ENCODE measurements at places on chromosomes 11 and 22.

DNA sequence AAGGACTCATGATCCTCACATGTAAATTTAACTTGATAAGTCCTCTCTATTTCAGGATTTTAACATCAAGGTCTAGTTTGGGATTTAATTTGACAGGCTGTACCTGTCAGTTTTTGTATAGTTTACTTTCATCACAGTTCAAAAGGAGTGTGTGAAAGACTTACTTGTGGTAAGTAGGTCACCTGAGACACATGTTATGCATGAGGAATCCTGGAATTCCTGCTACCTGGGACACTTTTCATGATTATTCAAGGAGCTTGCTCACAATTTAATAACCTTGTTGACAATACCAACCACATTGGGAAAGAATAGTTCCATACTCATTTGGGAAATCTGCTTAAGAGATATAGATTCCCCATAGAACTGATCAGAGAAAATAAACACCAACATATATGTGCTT is 15.8 kb upstream of the SLC36A4 start:
- DNase-seq: no peak

- DNase-seq: no peak
Measured at GRCh38 chr11:72635309-72635915, 38.8 kb downstream of the PDE2A start.

GRCh38 chr11:102849311-102849710 is 5.9 kb upstream of the MMP3 start:
- peak; percentile 35 for DNase-seq

DNA sequence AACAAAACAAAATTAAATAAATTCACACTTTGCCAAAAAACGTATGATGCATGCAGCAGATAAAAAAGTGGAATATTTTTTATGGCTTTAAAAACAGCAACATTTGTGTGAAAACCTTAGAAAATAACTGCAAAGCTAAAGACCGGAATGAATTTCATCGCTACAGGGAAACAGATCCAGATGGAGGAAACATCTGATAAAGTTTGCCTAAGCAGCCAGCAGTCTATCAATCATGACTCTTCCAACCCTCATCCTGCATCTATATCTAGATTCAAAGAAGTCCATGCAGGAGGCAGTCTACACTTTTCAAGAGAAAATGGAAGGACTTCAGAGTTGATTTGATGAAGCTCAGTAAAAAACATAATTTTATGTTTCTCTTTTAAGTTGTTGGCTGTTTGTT is 126.8 kb downstream of the SWAP70 start:
- no peak for DNase-seq

- no peak for DNase-seq
Measured at GRCh38 chr22:43277987-43278601, 65.1 kb downstream of the SCUBE1 start.

DNA sequence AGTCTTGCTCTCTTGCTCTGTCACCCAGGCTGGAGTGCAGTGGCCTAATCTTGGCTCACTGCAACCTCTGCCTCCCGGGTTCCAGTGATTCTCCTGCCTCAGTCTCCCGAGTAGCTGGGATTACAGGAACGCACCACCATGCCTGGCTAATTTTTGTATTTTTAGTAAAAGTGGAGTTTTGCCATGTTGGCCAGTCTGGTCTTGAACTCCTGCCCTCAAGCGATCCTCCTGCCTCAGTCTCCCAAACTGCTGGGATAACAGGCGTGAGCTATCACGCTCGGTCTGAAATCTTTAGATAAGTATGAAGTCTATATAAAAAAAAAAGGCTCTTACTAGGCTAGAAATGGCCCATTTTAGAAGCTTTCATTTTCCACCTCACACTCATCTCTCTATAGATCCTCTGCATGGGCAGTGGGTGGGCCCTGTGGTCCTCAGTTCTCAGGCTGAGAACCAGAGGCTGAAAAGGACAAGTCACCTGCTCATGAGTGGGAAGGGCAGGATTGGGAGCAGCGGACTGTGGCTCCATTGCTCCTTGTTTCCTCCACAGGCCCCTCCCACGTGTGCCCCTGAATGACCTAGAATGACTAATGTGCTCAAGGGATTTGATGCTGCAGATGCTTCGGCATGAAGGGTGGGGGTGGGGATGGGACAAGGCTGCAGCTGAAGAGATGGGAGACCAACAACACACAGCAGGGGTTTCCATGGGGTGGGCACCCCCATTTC is 19.8 kb upstream of the PRAME start:
- peak; percentile 84 for DNase-seq

GRCh38 chr11:113695207-113695606 is 10.9 kb downstream of the TMPRSS5 start:
- DNase-seq: peak; percentile 64

DNA sequence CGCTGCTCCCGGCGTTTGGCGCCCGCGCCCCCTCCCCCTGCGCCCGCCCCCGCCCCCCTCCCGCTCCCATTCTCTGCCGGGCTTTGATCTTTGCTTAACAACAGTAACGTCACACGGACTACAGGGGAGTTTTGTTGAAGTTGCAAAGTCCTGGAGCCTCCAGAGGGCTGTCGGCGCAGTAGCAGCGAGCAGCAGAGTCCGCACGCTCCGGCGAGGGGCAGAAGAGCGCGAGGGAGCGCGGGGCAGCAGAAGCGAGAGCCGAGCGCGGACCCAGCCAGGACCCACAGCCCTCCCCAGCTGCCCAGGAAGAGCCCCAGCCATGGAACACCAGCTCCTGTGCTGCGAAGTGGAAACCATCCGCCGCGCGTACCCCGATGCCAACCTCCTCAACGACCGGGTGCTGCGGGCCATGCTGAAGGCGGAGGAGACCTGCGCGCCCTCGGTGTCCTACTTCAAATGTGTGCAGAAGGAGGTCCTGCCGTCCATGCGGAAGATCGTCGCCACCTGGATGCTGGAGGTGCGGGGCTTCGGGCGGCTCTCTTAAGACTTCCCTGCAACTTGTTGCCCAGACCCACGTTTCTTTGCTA is at the start of gene CCND1:
TSS of gene CCND1 (plus strand) at position 162 of the 587 bp plus-strand sequence. CDS start at position 320, 158 bp downstream.
- DNase-seq: peak; percentile 99

DNA sequence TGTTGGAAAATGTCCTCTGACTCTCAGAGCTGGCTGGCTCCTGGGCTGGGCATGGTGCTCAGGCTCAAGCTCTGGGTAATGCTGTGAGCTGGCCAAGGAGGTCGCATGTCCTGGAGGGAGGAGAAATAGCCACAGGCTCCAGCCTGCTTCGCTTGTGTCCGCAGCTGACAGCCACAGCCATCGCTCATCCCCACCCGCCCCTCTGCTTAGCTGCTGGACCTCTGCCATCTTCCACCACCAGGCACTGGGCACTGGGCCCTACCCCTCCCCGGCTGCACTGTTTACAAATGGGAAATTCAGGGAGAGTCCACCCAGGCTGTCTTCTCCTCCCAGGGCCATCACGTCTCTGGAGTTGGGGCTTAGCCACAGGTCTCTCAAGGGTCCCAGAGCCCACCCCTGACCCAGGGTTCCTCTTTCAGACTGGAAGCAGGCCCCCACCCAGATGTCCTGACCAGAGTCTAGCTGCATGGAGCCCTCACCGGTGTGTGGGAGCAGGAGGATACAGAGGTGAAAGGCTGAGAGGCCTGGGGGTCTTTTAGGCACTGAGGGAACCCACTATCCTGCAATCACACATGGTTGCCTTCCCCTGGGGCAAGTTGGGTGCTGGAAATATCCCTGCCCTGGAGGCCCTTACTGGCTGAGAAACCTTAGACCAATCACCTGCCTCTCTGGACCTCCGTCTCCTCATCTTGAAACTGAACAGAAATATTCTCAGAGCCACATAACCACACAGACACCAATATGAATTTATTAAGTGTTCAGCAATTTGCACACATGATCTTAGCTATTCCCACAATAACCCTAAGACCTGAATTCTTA is 62.7 kb downstream of the CD82 start:
- peak; percentile 78 for DNase-seq

GRCh38 chr11:105108247-105108646 is 31.3 kb downstream of the CARD18 start:
- no peak for DNase-seq

DNA sequence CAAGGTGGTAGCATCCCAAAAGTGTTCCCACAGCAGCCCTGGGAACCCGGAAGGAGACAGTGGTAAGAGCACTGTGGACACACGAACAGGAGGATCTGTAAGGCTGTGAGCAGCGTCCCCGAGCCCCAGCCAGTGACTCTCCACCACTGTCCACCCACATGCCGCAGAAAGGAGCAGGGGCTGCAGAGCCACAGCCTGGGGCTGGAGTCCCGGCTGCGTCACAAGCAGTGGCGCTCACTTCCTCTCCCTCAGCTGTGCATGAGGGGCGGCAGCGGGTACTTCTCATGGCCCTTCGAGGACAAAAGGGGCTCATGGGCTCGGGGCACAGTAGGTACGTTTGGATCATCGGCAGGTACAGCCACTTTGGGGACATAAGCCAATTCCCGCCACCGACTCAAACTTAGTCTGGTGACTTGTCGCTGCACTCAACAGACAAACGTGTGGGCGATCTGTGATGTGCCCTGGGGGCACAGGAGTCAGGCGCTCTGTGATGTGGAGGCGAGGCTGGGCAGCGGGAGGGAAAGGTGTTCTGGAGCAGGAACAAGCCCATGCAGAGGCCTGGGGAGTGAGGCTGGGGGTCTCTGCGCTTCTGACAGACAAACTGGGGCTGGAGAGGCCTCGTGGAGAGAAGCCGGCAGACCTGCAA is 68.5 kb downstream of the SCUBE1 start:
- no peak for DNase-seq

GRCh38 chr11:4039011-4039410 is 55.6 kb upstream of the RRM1 start:
- no peak for DNase-seq

GRCh38 chr11:10646005-10646404 is 47.5 kb downstream of the IRAG1 start:
- DNase-seq: no peak

DNA sequence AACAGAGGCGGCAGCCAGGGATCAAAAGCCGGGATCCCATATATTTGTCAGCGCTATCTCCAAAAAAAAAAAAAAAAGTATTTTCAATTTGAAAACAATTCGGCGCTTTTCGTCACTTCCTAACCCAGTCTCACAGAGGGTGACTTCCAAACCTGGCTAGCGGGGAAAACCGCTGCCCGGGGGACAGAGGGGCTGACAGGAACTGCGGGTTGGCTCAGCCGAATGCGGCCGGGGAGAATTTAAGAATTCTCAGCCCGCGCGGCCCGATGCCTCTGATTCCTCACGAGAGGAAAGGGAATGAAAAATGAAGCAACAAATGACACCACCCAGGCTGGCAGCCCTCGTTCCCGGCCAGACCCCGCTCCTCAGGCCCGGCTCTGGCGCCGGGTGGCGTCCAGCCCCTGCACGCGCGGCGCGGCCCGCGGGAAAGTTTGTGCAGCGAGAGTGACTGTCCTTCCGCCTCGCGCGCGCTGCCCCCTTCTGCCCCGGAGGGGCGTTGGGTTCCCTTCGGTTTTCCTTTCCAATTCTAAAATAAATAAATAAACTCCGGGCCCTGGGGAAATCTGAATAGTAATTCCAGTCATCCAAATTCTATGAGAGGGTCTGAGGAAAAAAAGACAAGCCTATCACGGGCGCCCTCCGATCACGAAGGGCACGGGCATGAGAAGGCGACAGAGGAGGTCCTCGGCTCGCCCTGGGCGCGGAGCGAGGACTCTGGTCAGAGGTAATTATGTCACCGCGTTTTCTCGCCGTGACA is 4.8 kb upstream of the PAX6 start:
- DNase-seq: peak; percentile 90

- no peak for DNase-seq
Measured at GRCh38 chr11:25576320-25576719, 755.6 kb upstream of the ANO3 start.

- no peak for DNase-seq
Measured at GRCh38 chr11:113579292-113579940, 104.2 kb upstream of the DRD2 start.

DNA sequence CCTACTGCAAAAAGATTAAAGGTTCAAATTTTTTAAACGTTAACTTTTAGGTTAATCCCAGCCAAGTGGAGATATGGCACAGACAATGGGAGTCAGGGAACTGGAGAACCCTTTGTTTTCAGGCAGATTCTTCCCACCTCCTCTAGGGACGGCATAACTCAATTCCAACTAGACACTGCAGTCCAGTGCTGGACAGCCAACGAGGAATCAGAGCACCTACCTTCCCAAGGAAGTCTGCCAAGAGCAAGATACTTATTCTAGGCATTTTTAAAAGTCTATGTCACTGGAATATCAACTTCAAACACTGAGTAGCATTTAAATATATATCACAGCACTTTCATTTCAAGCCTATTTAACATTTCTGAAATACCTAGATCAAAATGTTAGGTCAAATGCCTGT is 7.3 kb downstream of the CADM1 start:
- DNase-seq: no peak

DNA sequence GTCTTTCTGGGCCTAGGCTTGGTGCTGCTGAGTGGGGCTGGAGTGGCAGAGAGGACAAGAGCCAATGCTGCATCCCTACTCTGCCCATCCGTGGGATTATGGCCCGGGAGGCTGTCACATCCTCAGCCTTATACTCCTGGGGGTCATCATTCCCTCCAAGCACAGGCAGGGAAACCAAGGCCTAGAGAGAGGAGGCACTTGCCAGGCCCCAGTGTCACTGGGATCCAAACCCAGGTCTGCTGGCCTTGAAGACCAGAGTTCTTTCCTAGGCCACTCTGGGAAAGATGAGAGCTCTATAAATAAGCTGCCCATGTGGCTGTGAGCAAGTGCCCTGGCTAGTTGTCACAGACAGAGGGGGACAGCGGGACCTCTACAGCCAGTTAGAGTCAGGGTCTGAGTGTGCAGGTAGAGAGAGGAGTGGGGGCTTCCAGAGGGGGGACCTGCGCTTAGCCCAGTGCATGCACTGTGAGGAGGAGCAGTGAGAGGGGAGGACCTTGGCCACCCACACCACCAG is 4.8 kb downstream of the RELT start:
- no peak for DNase-seq

- no peak for DNase-seq
Measured at GRCh38 chr22:44667829-44668189, 34.2 kb upstream of the PRR5 start.

GRCh38 chr11:7532405-7533145 is 18.8 kb downstream of the PPFIBP2 start:
- DNase-seq: no peak

- DNase-seq: no peak
Measured at GRCh38 chr11:72226701-72227100, 2.1 kb downstream of the INPPL1 start.

DNA sequence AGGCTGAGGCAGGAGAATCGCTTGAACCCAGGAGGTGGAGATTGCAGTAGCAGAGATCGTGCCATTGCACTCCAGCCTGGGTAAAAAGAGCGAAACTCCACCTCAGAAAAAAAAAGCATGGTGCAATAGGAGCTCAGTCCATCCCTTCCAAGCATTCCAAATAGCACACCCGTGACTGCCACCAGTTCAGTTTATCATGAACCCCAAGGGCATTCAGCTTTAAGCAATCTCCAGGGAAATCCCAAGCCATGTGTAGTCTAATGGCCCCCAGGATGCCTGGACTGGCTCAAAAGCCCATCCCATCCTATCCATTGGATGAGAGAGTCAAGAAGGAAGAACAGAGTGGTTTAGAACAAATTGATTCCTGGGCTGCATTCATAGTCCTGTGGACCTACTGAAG is 16.2 kb downstream of the MICAL3 start:
- DNase-seq: no peak

All from osteoblast (primary cell).